ENCODE measurements at places on chromosomes 7 and 10. TPM values are rescaled to one million over a fixed set of nuclear protein-coding genes. Genes with fewer than 3 reads are reported as not detected.

TMEM236 gene
- total RNA-seq, result 0.12 TPM

COBL gene
- not detected for total RNA-seq

GRCh38 chr10:7084280-7085005 is 326.4 kb downstream of the SFMBT2 start:
- DNase-seq, result no peak

- DNase-seq, result no peak
Observed at GRCh38 chr10:58013406-58013805, 254.3 kb downstream of the IPMK start.

DNA sequence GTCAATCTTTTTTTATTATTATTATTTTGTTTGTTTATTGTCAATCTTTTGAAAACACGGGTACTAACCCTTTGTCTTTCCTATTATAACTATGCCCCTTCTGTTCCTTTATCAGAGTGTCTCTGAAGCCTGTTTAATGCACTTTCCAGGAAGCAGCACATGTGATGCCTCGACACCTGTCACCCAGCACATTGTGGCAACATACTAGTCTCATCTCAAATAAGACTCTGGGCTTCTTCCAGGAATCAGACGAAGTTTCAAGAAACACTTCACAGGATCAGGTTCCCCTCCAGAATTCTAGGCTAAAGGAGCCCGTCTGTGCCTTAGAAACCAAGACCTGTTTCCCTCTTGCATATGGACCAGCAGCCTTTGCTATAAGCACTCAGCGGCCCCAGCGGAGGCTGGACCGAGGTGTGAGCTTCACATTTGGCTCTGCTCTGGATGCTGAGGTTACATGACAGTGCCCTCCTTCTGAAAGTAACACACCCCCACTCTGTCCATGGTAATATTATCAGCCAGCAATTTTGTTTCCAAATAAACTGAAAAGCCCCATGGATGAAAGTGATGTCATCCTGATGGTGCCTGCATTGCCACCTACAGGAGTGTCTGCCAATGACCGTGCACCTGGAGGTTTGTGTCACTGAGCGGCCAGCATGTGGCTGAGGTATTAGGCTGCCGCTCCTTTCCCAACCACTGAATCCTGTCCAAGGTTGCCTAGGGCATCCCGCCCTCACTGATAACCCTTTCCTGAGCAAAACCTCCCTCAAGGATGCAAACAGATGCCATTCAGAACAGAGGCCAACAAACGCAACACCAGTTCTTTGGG is 38.1 kb downstream of the MKI67 start:
- DNase-seq, result peak; percentile 45
